ENCODE measurements at places on chromosomes 16 and 17.

DNA sequence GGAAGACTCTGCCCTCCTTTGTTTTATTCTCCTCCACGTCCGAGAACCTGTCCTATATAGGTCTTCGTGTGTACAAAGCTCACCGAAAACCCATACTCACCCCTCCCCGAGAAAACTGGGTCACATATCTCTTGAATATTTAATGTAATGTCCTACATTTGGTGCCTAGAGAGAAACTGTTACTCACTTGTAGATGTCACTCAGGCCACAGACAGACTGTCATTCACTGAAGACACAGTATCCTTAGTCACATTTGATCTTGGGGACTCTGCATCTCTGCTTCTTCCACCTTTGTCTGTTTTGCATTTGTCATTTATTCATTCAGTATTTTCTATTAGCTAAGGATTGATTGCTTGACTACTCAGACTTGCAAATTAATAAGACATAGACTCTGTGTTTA, 131.8 kb upstream of the TBX2 start:
- no peak for DNase-seq

- no peak for DNase-seq
These were observed 7.6 kb downstream of the MYO18A start for GRCh38 chr17:29172589-29172988.

GRCh38 chr17:77011173-77012011, 129.4 kb upstream of the SEC14L1 start:
- peak; percentile 45 for DNase-seq

GRCh38 chr17:36505171-36505570, 18.7 kb downstream of the ZNHIT3 start:
- no peak for DNase-seq

- DNase-seq, result no peak
These were observed 495 bp downstream of the PARN start for GRCh38 chr16:14629612-14629918.

GRCh38 chr17:76493505-76494167, 7.6 kb downstream of the RHBDF2 start:
- no peak for DNase-seq

- DNase-seq, result no peak
These were observed 237.1 kb upstream of the DYNLRB2 start for GRCh38 chr16:80303691-80304090.

DNA sequence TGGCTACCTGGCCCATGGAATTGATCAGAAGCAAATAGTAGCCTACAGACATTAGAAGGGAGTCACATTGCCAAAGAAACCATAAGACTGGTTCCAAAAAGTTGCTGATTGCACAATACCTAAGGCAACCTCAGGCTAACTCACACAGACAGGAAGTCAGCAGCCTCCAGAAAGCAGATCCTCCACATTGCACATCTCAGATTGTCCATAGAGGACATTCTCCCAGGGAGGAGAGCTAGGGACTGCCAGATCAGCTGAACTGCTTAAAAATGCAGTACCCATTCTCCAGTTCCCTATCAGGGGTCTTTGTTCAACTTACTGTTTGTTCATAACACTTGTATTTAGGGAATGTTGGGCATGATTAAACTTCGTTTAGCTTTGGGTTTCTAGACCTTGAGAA, 4.2 kb downstream of the CCL3 start:
- no peak for DNase-seq

DNA sequence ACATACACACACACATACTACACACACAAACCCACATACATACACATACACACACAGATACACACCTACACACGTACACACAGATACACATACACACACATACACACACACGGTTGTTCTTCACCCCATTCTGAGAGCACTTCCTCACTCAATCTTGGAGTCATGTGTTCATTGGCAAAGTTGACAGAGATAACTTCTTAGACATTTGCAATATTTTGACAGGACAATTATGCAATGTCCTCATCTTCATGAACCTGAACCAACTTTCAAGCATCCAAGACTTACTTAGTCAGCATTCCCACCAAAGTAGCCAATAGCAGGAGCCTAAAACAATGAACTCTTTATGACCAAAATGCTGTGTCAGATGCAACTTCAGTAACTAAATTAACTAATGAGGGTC, 77.1 kb upstream of the DNAH17 start:
- no peak for DNase-seq

- no peak for DNase-seq
These were observed 36.0 kb downstream of the CHD9 start for GRCh38 chr16:53090591-53091411.

Data from NCI-H526 treated with DMSO at 0.1 percent for 48 hours (cell line).